RCC 7860 (cell line): ENCODE measurements at places on chromosomes 2 and 18.

- no peak for DNase-seq
Observed at GRCh38 chr2:1505031-1505441, 91.8 kb downstream of the TPO start.

DNA sequence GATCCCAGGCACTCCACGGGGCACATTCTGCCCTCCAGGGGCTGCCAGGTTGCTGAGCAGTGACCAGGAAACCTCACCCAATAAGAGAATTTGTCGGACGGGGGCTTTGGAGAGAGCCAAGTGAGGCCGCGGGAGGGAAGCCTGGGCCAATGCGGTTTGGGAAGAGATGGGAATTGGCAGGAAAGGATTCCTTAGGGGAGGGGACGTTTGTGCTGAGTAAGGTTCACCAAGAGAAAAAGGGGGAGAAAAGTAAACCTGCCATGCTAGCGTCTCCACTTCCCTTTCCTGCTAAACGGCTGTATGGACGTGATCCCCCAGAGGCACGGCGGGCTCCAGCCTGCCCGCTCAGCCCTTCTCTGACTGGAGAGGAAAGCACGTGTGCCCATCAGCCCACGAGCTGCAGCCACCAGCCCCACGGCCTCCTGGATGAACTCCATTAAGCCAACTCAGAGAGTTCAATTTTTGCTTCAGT is 194.4 kb upstream of the ID2 start:
- DNase-seq = no peak

GRCh38 chr2:63778391-63778790 is 63.3 kb upstream of the UGP2 start:
- no peak for DNase-seq

DNA sequence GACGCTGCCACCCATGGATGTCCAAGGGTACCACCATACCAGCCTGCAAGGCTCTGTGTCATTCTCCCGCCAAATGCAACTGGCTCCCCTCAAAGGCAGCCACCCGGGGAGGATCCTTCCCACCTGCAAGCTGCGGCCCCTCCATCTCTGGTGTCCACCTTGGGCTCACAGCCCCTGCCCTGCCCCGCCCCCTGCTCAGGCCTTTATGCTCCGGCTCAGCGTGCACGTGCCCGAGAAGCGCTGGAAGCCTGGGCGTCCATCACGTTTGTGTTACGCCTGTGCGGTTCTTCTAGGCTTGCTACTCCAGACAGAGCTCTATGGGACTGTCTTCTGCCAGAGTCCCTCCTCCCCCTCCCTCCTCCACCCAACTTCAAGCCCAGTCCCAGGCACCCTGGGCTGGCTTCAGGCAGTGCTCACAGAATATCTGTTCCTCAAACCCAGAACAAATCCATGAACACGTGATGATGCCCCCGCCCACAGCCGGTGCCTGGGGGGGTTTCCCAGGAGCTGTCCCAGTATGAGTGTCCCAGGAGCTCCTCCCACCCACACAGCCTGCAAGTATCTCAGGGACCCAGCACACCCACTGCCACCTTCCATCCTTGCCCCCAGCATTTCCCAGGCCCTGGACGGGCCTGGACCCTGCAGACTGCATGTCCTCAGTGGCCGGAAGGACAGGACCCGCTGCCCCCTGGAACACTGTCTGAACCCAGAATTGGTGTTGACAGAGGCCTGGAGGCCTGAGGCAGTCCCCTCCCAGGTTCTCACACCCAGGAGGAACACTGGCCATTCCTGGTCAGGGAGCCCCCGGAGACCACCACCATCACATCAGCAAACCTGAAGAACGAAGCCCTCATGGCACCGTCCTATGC is 30.3 kb downstream of the KIF1A start:
- no peak for DNase-seq

DNA sequence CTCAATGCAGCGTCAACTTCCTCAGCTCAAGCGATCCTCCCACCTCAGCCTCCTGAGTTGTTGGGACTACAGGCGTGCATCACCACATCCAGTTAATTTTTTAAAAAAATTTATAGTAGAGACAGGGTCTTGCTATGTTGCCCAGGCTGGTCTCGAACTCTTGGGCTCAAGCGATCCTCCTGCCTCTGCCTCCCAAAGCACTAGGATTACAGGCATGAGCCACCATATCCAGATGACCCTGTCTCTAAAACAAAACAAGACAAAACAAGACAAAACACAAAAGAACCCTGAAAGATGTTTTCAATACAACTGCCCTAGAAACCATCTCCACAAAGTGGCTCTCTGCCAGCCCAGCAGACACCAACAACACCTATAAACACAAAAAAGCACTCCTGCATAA is 31.4 kb downstream of the ANKRD29 start:
- DNase-seq = no peak

- no peak for DNase-seq
Observed at GRCh38 chr2:236309669-236310029, 45.4 kb upstream of the ASB18 start.

- no peak for DNase-seq
Observed at GRCh38 chr2:235740821-235741220, 247.0 kb downstream of the AGAP1 start.

DNA sequence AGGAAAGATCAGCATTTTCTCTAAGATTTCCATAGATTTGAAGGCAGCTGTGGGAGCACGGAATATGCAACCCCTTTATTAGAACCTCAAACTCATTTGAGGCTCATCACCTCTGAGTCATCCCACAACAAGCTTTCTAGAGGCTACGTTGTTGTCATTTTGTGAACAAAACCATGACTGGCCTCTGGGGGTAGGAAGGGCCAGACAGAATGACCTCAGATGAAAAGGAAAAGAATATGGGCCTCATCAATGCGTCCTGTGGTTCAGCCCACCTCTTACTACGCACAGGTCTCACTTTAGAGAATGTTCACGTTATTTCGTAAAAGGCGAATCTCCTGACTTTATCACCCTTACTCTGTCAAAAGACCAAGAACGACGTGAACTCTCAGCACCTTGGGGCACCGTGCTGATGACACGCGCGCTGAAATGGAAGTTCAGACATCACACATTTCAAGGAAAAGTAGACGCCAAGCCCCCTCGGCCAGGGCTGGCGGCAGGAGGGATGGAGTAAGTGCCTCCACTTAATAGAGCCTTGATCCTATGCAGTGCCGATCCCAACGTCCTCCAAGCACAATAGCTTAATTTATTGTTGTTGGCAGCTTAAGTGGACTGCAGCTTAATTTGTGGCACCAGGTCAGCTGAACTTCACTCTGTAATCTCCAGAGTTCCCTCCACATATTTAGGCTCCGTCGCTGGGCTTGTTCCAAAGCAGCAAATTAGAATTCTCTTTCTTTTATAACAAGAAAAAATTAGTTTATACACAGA is 208.3 kb downstream of the EIPR1 start:
- DNase-seq = no peak

GRCh38 chr2:24539258-24539657 is 48.2 kb downstream of the NCOA1 start:
- no peak for DNase-seq
